ENCODE measurements at places on chromosomes 4 and X.

DNA sequence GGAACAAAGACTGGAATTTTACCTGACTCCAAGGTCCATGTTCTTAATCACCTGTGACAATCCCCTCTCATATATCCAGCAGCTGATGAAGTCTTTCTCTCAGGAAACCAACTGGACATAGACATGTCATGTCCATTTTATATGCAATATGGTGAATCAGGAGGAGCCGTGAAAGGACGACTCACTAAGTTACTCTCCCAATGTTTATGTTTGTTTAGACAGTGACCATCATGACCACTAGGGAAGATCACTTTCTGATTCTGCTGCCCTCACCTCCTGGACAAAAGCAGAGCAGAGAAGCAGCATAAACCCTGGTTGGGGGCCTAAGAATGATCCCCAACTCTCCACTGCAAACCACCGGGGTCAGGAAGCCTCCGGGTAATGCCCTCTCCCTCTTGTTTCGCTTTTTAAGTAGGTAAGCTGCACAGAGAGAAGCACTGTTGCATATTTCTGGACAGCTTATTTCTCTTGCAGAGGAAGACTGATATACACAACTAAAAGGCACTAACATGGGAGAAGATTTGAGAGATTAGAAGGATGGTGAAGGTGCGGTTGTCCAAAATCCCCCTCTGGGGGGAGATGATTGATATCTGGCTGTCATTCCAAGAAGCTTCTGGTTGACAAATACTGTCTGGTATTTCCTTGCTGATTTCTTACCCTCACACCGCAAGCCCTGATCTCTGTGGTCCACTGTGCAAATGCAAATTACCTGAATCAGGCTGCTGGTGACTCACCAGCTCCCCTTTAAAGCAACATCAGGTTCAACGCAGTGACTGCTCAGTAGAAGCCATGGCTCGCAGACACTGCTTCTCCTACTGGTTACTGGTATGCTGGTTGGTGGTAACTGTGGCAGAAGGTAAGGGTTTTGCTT lies at the start of gene ODAPH:
Gene ODAPH, plus strand, starts transcription at position 773 of the 871 bp plus-strand sequence. Its CDS starts 17 bp downstream, at position 790.
- DNase-seq = no peak

DNA sequence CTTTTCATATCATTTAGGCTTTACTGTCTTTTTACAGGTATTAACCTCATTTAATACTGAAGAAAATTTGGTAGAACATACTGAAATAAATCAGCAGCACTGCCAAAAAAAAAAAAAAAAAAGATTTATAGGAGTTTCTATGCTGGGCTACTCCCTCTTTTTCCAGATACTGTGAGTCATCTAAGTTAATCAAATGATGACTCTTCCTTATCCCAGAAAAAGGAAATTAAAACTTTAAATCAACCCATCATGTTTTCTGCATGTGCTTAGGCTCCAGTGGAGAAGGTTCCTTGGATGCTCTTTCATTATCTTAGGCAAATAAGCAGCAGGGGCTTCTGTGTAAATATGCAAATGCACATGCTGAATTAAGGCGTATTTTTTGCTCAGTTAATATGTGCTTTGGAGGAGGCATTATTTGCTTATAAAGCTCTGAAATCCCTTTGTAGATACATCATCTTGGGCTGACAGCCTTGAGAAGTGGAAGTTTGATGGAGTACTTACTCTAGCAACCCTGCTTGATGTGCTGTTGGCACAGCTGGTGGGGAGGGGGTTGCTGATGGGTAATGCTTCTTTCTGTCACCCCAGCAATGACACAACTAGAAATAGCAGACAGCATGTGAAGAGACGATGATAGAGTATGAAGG lies 136.1 kb downstream of the C4orf33 start:
- DNase-seq = no peak

- DNase-seq = no peak
Measured at GRCh38 chrX:2484721-2485648, 15.8 kb downstream of the DHRSX start.

DNA sequence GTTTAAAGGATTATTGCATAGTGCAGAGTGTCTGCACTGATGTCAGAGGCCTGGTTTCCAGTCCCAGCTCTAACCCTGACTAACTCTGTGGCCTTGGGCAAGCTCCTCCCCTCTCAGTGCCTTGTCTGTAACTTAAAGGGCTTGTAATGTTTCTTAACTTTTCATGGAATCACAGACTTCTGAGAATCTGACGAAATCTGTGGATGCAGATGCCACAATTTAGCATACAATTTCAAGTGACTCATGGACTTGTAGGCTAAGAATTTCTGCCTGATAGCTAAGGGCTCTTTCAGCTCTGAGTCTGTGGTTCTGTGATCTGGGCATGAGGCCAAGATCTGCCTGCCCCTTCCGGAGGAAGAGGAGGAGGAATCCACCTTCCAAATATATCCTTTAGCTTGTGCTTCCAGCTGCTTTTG lies 236.9 kb downstream of the AR start:
- DNase-seq = no peak

- no peak for DNase-seq
Measured at GRCh38 chrX:78658845-78659744, at the start of gene RTL3. Gene RTL3 (minus strand): TSS chrX:78659328. CDS start chrX:78658420, 908 bp downstream.

- DNase-seq = no peak
Measured at GRCh38 chr4:104206784-104207183, 287.9 kb downstream of the CXXC4 start.

- DNase-seq = no peak
Measured at GRCh38 chr4:55762819-55763218, 56.8 kb upstream of the EXOC1L start.
